Kidney capillary endothelial cell (primary cell): ENCODE measurements at places on chromosomes 7 and 10.

GRCh38 chr10:14276210-14276609 is 54.5 kb downstream of the FRMD4A start:
- no peak for DNase-seq

DNA sequence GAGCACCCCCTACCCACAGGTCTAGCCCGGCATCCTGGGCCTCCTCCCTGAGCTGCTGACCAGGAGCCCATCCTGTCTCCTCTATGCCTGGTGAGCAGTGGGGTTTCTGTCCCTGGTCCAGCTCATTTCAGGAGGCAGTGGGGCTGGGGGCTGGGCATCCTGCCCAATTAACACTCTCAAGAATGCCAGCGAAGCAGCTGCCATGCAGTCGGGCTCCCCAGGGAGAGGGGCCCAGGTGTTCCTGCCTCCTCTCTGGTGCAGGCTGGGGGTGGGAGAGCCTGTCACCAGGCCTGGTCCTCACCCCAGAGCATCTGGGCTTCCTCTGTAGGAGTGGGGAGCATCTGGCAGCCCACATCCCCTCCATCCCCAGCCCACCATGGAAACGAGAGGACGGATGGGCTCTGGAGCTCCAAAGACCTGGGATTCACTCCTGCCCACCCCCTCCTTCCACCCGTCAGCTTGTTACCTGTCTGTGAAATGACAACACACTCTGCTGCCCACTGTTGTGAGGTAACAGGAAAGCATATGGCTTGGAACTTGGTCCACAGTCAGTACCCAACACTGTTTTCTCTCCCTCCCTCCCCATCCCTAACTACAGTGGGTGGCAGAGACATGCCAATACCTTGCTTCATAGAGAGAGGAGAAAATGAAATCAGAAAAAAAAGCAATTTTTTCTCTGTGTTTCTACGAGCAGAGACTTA is 69.1 kb downstream of the SLIT1 start:
- no peak for DNase-seq

DNA sequence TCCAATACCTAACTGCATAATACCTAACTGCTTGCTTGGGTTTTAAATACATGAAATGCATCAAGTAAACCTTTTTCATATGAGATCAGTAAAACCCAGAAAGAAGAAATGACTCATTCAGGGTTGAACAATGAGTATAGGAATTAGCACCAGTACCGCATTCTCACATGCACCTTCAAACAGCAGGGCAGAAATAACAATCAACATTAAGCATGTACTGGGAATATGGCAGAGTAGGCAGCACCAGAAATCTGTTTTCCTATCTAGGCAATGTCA is 850.3 kb upstream of the SORCS1 start:
- DNase-seq = no peak

DNA sequence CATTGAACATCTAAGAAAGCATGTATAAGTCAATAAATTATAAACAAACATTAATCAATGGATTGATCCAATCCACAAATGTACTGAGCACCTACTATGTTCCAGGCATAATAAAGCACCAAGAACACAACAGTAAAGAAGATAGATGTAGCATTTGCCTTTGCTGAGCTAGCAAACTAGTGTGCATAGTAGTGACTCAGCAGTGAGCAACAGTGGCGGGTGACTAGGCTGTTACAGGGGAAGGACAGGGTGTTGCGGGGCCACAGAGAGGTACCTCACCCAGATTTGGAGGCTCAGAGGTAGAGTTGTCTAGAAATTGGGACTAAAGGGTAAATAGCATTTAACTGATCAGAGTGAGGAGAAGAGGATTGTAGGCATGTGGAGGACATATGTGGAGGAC is 83.6 kb downstream of the NXPH1 start:
- DNase-seq = no peak

DNA sequence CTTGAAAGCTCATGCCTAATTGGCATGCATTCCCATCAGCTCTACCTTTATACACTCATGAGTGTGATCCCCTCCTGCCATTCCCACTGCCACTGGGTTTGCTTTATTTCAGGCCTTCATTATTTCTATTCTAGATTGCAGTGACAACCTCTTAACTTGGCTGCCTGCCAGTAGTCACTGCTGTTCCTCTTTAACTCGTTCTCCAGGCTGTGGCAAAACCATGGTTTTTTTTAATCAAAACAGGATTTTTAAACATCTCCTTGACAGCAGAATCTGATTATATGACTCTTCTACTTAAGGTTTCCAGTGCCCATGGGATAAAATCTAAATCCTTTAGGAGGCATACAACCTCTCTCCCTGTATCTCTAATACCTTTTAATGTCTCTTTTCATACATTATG is 223.7 kb upstream of the PCDH15 start:
- no peak for DNase-seq

- no peak for DNase-seq
Measured at GRCh38 chr10:79188154-79188965, 119.6 kb downstream of the ZMIZ1 start.

GRCh38 chr10:86661161-86662025 is 6.9 kb upstream of the LDB3 start:
- DNase-seq = no peak

DNA sequence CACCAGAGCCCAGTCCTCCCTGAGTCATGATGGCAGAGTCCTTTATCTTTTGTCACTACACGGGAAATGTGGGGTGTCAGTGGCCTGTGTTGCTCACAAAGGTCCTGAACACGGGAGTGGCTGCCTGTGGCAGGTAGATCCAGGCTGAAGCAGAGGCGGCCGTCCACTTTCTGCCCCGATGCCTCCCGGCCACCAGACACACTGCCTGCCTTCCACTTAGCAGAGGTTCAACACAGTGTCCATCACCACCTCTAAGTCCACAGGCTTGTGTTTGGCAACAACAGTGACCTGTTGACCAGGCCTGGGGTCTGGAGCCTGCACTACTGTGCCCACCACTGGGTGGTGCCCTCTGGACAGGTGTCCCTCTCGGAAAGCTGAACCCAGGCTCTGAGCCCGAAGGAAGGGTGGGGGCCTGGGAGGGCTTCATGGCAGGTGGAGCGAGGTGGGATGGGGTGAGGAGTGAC is 49.9 kb upstream of the CAMK2B start:
- DNase-seq = no peak

DNA sequence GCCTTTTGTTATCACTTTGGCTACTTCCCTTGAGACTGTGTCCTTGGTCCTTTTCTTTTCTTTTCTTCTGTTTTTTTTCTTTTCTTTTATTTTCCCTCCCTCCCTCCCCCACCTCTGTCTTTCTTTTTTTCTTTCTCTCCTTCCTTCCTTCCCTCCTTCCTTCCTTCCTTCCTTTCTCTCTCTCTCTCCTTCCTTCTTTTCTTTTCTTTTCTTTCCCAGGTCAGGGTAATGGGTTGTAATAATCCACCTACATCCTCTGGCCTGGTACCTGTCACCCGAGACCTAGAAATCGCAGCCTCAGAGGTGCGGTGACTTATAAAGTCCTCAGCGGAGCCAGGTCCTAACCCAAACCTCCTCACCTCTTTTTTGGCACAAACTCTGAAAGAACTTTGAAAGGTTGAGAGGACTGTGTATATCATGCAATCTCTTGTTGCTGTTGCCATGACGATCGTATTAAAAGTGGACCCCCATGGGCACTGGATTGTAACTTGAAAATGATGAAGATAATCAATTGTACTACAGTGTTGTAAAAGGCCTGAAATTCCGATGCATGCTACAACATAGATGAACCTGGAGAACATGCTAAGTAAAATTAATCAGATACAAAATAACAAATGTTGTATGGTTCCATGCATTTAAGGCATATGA is 140.7 kb upstream of the AGK start:
- no peak for DNase-seq

DNA sequence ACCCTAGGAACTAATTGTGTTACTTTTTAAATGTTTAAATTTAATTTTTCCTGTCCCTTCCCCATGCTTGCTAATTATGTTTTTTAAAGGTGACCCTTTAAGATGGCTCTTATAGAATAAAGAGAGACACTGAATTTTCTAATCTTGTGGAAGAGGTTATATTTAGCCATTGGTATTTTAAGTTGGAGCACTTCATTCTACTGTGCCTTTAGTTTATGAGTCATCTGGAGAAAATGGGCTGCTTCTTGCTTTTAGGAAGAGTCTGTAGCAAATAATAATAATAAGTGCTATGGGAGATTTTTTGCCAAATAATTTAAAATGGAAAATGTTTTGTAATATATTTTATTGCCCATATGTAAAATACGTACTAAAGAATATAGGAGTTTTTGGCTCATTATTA is 139.7 kb downstream of the ADK start:
- DNase-seq = no peak
